Epithelial cell of umbilical artery (primary cell): ENCODE measurements at places on chromosomes 4 and X. TPM values are rescaled to one million over a fixed set of nuclear protein-coding genes. Genes with fewer than 3 reads are reported as not detected.

The MAGEE1 gene
- 0.97 and 1.2 TPM in 2 replicates for total RNA-seq

The GPR101 gene
- total RNA-seq: not detected in 2 replicates

The GPR143 gene
- total RNA-seq: 4.6 and 5.5 TPM in 2 replicates

The CSAG2 gene
- not detected in 2 replicates for total RNA-seq

The CENPVL2 gene
- total RNA-seq: not detected in 2 replicates

The ATP2B3 gene
- not detected in 2 replicates for total RNA-seq

The GABRB1 gene
- total RNA-seq: not detected in 2 replicates

The FGF13 gene
- total RNA-seq: under 0.01 TPM in 1 of 2 replicates, not detected in the other
